ENCODE measurements at places on chromosomes 5 and 9. TPM values are rescaled to one million over a fixed set of nuclear protein-coding genes. Genes with fewer than 3 reads are reported as not detected.

Gene ADAMTS16
- total RNA-seq: not detected

Gene RIOK2
- total RNA-seq: 16.0 TPM

Gene PCA3
- not detected for total RNA-seq

Gene TMEM215
- not detected for total RNA-seq

Gene OTP
- not detected for total RNA-seq

Gene CNTNAP3B
- total RNA-seq: 9.8 TPM

Gene FGF10
- not detected for total RNA-seq

Gene BTNL8
- total RNA-seq: not detected

Gene IL9
- total RNA-seq: not detected

Gene HMCN2
- under 0.01 TPM for total RNA-seq

Gene EEIG1
- total RNA-seq: 8.5 TPM

Gene STC2
- total RNA-seq: 235 TPM

Gene FOXD4L5
- total RNA-seq: 0.24 TPM

Gene PFN3
- total RNA-seq: not detected

Gene C5orf52
- total RNA-seq: not detected

Gene ROR2
- 0.24 TPM for total RNA-seq

Gene HRCT1
- total RNA-seq: 0.85 TPM

Gene NR3C1
- 55.4 TPM for total RNA-seq

Measured in tracheal epithelial cell (primary cell).